ENCODE measurements at places on chromosomes 11 and 22.

DNA sequence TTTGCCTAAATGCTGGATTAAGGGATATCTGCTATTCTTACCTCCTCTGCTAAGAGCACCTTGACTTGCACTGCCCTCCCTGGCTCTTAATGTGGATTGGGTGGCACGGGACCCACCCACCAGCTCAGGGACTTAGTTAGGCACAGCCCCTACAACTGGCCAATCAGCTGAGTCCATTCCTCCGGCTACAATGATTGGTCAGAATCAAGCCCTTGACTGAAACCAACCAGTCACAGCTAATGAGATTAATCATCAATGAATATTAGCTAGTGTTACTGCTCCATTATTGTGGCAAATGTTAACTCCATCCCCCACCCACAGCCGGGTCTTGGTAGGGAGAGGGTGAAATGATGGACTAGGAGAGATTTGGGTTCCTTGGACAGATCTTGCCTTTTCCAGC, 328.0 kb downstream of the MN1 start:
- no peak for DNase-seq

- no peak for DNase-seq
Observed at GRCh38 chr22:19855504-19856409, 1.1 kb upstream of the GNB1L start.

- DNase-seq = no peak
Observed at GRCh38 chr11:67644042-67644441, 4.5 kb upstream of the TBX10 start.

- DNase-seq = no peak
Observed at GRCh38 chr11:30583476-30584280, 2.5 kb downstream of the MPPED2 start.

DNA sequence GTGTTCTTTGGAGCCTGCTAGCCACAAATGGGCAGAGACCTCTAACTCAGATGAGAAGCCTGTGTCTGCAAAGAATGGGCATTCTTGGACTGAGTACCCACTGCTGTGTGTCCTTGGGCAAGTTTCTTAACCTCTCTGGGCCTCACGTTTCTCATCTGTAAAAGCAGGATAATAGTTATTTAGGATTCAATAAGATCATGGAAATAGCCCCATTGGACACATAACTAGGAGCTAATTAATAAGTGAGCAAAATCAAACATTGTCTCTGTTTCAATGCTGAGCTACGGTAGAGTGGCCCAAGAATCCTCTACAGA, 61.2 kb upstream of the WNT7B start:
- DNase-seq = no peak

DNA sequence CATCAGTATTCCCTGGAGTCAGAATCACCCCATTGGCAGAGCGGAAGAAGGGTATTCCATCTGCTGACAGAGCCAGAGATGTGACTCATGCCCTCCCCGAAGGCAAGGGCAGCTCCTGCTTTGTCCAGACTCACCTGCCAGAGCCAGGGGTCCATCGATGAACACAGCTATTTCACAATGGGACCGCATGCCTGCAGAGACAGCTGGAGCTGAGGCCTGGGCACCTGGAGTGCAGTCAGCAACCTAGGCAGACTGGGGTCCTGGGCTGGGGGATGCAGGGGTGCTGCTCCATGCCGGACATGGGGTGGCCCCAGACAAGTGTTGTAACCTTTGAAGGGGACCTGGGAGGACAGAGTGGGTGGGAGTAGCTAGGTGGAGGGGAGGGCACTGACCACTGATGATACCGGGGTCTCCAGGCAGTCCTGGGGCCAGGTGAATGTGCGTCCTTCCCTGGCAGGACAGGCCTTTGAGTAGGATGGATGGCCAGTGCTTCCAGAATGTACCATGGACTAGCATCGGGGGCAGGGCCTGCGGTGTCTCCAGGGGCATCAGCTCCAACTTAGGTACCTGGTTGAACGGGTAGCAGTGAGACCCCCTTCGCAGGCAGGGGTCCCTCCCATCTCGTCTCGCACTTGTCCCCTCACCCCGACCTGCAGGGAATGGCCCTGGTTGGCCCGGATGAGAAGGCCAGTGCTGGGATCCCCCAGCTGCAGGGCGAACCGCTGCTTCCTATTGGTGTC, 1.7 kb downstream of the TRPT1 start:
- DNase-seq = no peak

DNA sequence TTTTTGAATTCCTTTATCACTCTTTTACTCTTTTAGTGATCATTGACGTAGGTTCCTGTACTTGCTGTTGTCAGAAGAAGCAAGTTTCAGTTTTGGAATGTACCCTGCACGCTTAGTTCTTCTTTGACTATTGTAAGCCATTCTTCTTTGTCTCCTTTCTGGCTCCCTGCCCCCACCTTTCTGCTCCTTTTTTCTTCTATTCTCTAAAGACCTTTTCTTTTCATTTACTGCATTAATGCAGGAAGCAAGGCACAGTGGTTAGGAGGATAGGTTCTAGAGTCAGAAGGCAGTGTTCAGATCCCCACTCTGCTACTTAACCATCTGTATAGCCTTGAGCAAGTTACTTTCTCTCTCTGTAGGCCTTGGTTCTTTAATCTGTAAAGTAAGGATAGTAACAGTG, 33.7 kb upstream of the RAG2 start:
- DNase-seq = no peak

- no peak for DNase-seq
Observed at GRCh38 chr22:28541137-28541536, 138.5 kb downstream of the TTC28 start.

GRCh38 chr11:85752201-85752889, 58.6 kb downstream of the SYTL2 start:
- no peak for DNase-seq

GRCh38 chr11:109140857-109141515, 281.0 kb upstream of the C11orf87 start:
- DNase-seq = no peak

DNA sequence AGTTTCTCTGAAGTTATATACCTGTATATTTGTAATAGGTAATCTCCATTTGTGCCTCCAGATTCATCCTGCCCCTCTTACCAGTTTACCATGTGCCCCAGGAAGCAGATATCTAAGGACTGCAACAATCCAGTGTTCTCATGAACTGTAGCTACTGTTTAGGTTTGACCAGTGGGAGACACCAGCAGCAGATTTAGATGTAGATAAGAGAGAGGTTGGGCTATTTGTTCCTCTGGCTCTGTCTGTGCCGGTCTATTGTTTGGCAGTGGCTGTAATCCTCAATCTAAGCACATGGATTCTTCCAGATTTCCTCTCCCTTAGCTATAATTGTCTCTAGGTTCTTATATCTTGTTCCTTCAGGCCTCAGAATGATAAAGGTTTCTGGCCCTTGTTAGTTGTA, 88.4 kb downstream of the ANO3 start:
- no peak for DNase-seq

DNA sequence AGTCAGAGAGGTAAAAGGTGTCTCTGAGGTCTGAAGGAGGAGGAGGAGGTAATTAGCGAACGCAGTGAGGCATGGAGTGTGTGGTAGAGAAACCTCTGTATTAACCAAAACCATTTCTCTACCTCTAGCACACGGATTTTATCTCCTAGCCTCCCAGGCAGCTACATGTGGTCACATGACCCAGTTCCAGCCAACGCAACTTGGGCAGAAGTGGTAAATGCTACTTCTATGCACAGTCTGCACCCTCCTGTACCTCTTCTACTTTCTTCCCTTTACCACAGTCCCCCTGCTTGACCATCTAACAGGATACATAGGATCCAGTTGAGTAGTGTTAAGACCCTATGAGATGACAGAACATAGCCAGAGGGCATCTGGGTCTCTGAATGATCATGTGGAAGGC, 95.7 kb downstream of the XRRA1 start:
- no peak for DNase-seq

- DNase-seq = no peak
Observed at GRCh38 chr11:91513734-91514133, 710.9 kb upstream of the FAT3 start.

- no peak for DNase-seq
Observed at GRCh38 chr22:37001826-37002225, 17.4 kb downstream of the TST start.

- DNase-seq = peak; percentile 4
Observed at GRCh38 chr11:120801801-120802689, 221.9 kb upstream of the TBCEL start.

DNA sequence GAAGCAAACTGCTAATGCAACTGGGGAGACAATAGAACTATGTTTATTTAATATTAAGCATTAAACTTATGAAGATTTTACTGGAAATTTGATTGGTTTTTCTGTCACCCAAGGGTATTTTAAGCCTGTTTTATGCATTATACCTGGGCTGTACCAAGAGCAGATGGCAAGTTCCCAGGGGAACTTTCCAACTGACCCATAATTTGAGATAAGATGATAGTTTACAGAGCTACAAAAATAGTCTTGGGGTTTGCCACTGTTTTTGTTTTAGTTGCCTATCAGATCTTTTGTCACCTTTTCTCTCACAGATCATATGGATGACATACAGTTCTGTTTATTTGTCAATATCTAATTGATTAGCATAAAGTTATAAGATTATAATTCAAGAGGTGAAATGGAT, 43.9 kb downstream of the PDE3B start:
- no peak for DNase-seq

- DNase-seq = no peak
Observed at GRCh38 chr11:23957314-23957713, 539.5 kb upstream of the LUZP2 start.

GRCh38 chr22:41561788-41562187, 978 bp downstream of the CSDC2 start:
- no peak for DNase-seq

GRCh38 chr11:78350646-78351165, 66.9 kb downstream of the GAB2 start:
- no peak for DNase-seq

- DNase-seq = no peak
Observed at GRCh38 chr11:19076744-19077589, 16.4 kb upstream of the MRGPRX2 start.

DNA sequence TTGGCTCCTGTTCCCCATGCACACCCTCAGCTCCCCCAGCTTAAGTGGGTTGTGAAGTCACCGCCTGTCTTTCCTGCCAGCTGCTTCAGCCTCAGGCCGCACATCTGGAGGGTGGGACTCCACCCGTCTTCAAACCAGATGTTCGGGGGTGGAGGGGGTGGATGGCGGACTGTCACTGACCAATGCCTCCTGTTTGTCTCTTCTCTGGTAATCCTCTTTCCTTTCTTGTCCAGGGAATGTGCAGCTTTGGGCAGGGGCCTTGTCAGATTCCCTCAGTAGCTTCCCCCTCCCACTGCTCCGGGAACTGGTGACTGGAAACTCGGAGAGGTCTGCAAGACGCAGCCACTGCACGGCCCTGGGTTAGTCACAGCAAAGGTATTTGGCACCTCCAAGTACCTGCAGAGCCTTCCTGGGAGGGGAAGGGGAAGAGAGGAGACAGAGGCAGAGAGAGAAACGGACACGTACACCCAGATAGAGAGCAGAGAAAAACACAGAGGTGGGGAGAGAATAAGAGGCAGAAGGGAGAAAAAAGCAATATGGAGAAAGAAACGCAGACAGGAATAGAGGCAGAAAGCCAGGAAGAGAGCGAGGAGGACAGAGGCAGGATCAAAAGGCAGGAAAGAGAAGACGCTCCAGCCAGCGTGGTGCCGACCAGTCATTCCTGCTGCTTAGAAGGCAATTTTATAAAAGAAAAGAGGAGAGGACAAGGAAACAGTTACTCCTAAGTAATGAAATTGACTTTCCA, 56.1 kb upstream of the TIMP3 start:
- DNase-seq = peak; percentile 11

- DNase-seq = no peak
Observed at GRCh38 chr22:45204819-45205218, 35.9 kb downstream of the KIAA0930 start.
